NCI-H2081 (cell line): ENCODE measurements at places on chromosomes 2 and 18.
A peak's percentile ranks its signal among the peaks of the same experiment; 100 is the strongest.

GRCh38 chr2:229265727-229266126 is 5.4 kb downstream of the PID1 start:
- DNase-seq, result no peak

DNA sequence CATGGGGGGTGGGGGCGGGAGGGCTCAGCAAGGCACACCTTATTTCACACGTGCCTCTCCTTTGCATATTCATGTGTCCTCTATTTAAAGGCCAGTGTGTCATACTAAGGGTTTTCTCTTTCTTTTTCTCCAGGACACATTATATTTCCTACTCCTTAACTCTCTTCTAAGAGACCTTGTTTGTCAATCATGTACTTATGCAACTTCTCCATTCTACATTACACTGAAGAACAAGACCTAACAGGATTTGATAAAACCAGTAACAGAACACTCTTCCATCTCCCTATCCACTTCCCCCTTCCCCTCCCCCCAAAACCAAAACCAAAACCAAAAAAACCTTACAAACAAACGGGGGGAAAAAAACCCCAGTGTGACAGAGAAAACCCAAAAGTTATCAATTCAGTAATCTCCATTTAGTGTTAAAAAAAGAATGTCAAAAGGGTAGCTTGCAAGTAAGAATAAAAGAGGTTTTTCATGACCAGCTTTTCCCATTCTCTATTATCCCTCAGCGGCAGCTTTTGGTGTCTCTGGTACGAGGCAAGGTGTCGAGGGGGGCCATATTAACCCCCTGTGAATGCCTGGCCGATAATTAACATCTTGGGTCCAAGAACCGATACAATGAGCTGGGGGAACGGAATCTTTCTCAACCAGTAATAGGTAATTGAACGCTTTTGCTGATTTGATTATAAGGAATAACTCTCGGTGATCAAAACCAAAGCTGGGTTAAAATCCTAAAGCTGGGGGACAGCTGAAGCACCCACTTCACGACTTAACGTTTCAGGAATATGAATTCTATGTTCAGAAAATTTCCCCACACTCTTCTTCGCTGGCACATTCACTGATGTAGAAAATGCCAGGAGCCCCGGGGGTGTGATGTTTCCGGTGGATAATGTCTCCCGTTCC is 191.0 kb upstream of the TCF4 start:
- peak; percentile 59 for DNase-seq

GRCh38 chr2:157843081-157843480 is 33.0 kb downstream of the ACVR1 start:
- DNase-seq, result no peak

GRCh38 chr2:8638327-8638726 is 43.5 kb upstream of the ID2 start:
- DNase-seq, result peak; percentile 9

DNA sequence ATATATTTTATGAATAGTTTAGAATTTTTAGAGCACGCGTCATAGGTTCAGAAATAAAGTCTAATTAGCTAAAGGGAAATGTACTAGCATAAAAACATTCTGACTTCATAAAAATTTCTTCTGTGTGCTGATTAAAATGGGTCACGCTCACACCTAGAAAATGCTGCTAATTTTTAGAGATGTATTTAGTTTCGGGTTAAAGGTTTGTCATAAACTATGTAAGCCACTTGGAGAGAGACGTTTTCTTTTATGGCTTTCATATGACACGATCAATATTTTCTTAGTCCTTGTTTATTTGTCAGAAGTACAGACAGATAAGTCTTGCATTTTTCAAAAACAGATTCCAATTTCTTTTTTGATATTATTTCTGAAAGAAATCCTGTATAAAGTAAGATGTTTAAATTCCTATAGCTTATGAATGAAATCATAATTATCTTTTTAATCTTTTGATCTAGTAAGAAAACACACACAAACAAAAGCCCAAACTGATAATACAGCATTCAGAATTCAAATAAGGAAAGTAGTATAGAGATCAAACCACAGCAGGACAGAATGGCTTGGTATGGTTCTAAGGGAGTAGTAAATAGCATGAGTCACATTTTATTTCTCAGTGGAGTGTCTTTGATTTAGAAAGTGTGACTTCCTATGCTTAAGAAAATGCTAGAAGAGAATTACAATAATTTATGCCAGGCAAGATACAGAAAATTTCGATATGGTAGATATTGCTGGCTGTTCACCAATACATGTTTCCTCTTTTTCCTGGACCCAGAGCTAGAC is 236.6 kb downstream of the GPD2 start:
- no peak for DNase-seq

- peak; percentile 54 for DNase-seq
Observed at GRCh38 chr2:160493227-160494028, at the start of gene RBMS1. RBMS1 (minus strand) TSS chr2:160493807; CDS start chr2:160493363, 444 bp downstream.

DNA sequence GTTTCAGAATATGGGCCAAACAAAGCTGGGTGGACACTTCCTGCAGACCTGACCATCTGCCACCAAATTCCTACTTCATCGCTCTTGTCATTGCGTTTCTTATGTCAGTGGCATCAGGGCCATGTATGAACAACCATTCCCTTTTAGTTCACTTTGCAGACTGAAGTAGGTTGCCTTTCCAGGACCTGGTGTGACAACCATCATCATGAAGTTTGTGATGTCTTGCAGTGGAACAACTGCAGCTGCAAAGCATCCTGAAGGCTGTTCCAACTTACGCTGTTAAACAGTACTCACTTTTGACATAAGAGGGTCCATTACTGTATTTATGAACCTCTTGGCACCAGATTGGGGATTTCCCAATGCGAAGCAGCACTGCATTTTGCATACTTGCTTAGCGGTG is 511.6 kb downstream of the ARHGAP15 start:
- DNase-seq, result no peak

DNA sequence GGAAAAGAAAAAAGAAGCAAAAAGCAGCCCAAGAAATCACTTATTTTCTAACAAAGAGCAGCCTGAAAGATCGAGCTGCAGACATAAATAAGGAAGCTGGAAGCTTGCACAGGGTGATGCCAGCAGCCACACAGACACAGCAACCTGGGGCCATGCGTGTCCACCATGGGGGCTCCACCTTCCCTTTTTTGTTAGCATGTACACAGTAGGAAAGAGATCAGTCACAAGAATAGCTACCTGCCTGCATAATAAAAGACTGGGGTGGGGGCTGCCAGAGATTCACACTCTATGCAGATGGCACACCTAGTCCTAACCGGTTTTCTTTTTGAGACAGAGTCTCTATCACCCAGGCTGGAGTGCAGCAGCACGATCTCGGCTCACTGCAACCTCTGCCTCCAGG is 2.9 kb upstream of the CNOT11 start:
- no peak for DNase-seq

DNA sequence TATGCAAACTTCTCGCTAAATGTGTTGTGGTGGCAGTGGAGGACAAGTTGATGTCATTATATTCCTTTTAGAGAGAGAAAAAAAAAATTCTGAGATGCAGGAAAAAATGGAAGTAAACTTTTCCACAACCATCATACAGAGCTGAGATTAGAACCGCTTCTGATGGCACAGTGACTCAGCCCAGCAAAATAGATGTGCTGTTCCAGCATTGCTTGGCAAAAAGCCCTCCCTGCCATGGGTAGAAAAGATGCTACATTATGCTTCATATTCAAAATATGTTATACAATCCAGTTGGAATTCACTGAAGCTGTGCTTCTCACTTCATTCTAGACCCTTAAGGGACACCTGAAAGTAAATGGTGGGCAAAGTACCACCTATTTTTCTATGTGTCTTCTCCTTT is 1047.6 kb upstream of the FANCL start:
- no peak for DNase-seq

GRCh38 chr2:37583867-37584266 is 87.6 kb downstream of the CDC42EP3 start:
- no peak for DNase-seq

DNA sequence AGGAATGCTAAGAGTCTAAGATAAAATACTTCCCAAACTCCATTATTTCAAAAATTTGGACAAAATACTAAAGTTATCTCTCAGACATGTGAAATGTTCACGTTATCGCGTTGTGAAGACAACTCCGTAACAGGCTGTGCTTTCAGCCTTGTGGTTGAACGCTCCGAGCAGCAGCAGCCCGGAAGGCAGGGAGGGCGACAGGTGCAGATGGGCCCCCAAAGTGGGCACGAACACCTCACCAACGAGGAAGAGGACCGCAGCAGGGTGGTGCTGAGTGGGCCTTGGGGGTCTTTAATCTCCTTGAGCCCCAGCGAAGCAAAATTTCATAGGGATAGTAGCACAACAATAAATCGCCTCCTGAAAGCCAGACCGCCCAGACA is 1.0 kb upstream of the FAM110C start:
- no peak for DNase-seq

DNA sequence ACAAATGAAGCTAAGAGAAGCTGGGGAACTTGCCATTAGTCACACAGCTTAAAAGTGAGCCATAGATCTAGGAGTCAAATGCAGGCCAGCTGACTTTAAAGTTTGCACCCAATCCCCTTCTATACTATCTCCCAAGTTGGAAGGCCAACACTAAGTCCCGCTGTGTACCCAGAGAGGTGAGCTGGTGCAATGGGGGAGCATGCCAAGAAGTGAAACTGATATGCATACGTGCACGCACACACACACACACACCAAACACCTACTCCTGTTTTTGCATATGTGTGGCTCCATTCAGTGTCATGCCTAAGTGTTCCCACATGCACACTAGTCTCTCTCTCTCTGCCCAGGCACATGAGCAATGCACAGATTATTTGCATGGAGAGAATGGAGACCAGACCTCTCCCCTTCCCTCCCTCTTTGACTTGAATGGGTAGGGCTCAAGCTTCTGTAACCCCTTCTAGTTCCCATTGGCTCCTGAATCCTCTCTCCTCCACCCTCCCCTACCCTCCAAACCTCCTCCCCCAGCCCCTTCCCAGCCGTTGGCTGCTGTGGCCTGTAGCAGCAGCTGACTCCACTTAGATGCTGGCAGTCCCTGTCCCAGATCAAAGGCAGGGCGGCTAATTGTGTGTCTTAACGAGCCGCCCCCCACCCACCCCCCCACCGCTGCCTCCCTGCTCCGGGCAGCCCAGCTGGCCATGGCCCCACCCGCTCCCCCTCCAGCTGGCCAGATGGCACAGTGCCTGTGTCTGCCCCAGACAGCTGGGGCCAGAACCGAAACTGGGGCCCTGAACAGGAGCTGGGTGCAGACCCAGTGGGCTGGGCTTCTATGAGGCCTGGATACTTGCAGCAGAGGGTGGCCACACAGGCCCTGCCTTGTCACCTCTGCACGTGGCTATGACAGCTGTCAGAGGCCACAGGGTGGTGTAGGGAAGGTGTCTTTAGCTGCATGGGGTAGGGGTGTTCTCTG is 5.6 kb downstream of the WNT10A start:
- DNase-seq, result peak; percentile 39

GRCh38 chr2:184597571-184597991 is 748 bp upstream of the ZNF804A start:
- DNase-seq, result no peak
